ENCODE measurements at places on chromosomes 2 and 18.

- DNase-seq, result no peak
These were observed 345.7 kb downstream of the CYP26B1 start for GRCh38 chr2:71801969-71802368.

- DNase-seq, result no peak
These were observed 370.3 kb downstream of the SETBP1 start for GRCh38 chr18:45050712-45051601.

DNA sequence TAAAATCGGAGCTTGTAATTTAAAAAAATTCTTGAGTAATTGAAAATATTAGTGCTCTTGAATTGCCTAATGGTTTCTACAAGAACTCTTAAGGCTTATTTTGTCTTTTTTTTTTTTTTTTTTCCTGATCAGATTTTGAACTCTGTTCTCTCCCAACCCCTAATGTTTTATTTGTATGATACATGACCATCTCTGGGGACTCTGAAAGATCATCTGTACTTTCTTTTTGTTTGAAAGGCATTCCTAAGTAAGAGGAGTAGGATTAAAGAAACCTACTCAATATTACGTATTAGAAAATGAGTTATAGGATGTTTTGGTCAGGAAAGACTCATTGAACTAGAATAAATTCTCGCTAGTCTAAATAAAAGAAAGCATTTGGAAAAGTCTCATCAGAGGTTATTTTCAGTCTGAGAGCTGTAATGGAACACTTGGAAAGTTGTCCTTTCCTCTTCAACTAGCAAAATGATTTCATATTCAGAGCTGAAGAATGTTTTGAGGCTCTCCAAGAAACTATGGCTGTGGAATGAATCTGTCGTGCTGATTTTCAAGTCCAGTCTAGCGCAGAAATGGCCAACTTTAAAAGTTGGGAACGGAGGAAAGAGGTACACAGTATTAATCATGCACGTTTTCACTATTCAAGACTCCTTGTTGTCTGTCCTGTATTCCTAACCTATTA lies 182.7 kb downstream of the PRPF40A start:
- DNase-seq, result no peak

DNA sequence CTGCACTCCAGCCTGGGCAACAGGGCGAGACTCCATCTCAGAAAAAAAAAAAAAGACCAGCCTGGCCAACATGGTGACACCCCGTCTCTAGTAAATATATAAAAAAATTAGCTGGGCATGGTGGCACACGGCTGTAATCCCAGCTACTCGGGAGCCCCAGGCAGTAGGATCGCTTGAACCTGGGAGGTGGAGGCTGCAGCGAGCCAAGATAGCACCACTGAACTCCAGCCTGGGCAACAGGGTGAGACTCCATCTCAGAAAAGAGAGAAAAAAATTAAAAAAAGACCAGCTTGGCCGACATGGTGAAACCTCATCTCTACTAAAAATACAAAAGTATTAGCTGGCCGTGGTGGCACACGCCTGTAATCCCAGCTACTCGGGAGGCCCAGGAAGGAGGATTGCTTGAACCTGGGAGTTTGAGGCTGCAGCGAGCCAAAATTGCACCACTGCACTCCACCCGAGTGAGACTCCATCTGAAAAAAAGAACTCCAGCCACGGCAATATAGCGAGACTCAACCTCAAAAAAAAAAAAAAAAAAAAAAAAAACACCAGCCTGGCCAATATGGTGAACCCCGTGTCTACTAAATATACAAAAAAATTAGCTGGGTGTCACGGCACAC lies 346.1 kb upstream of the PLGLB2 start:
- DNase-seq, result no peak

GRCh38 chr2:99900556-99900955 lies 241.8 kb downstream of the AFF3 start:
- DNase-seq, result no peak

GRCh38 chr2:173054466-173054865 lies 21.2 kb upstream of the MAP3K20 start:
- DNase-seq, result no peak

GRCh38 chr2:27496357-27497287 lies at the start of gene GCKR:
GCKR (plus strand) TSS chr2:27496839; CDS start chr2:27496905, 66 bp downstream.
- no peak for DNase-seq

GRCh38 chr2:192245329-192245728 lies 50.6 kb upstream of the TMEFF2 start:
- DNase-seq, result no peak

- no peak for DNase-seq
These were observed 5.3 kb downstream of the FHL2 start for GRCh38 chr2:105393373-105394055.

DNA sequence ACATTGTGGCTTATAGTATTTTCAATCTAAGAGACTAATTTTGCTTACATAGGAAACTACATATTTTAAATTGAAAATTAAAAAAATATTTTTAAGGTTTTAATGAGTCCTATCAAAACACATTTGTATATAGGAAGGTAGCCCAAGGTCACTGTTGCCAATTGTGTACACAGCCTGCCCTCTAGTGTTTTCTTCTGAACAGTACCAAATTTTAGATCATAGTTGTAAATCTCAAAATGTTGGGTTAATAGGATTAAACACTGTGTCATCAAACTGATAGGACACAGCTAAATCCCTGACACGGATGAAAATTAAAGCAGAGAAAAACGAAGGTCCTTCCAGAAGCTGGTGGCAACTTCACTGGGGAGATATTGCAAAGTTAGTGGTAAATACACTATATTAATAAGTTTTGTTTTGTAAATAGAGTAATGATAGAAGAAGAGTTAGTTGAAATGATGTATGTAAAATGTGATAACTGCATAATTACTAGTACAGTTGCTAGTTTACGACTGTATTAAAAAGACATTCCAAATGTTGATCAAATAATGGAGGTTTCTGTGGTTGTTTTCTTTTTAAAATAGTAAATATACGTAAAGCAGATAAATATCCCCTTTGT lies 19.7 kb downstream of the CLUL1 start:
- DNase-seq, result no peak

DNA sequence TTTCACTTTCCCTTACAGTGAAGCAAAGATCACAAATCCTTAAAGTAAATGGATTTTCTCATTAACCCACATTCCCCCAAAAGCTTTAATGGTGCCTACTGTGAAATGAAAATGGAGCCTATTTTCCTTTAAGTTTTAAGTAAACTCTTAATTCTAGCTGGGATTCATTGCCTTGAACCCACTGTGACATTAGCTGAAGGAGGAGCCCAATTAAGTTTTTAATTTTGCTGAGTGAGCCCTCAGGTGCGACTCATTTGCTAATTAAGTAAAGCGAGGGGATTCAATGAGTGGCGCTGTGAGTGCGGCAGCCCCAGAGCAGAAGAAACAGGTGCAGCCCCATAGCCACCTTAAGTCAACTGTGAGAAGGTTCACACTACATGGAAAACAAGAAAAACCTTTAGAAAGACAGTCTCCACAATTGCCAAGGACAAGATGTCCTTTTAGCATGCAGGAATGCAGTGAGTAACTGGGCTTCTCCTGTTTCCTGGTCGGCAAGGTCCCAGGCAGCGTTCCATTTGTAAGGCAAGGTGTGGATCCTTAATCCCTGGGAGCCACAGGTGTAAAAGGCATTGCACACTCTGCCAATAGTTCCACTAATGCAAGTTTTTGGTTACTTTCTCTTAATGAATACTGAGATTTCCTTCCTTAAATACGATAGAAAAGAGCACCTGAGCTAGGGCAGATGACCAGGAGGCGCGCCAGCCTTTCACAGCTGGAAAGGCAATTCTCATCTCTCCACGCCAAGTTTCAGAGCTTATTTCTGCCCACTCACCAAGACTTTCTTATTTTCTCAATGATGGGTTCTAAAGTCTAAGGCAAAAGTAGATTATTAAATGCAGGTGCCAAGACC lies 87.7 kb downstream of the TMEM18 start:
- DNase-seq, result no peak

DNA sequence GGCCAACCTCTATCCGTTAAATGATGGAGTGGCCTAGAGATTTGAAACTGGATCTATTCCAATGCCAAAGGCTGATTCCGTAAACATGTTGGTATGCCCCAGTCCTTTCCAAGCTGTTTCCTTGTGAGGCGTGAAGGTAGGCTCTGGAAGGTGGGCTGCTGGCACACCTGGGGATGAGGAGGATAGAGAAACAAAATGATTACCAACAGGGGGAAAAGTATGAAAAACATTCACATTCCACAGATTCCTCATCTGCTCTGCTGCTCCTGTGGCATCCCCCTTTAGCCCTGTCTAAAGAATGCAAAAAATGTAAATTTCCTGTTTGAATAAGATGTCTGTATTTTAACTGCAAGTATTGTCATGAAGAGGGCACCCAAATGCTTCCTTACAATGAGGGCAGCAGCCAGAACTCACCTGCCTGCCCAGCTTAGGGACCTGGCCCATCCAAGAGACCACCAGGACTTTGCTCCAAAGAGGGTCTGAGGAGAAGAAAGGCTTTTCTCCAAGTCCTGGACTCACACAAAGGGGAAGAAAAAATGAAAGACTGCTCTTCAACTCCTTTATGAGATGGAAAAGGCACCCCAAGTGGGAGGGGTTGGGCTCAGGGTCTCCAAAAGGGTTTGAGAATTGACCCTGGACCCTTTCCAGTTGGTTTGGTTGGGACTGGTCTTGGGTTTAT lies 132.3 kb upstream of the PELI1 start:
- DNase-seq, result no peak

DNA sequence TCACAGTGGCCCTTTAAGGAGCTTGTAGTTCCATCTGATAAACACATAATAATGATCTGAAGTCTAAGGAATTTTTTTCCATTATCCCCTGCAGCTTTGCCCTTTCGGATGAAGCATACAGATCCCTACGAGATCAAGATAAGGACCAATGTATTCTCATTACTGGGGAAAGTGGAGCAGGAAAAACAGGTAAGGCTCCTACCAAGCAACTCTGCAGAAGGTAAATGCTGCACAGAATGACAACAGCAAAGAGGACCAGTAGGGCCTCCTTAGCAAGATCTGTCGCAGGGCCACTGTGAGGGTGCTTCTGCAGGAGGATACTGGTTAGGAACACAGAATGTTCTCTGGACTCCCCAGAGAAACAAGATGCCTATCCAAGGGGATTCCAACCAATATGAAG lies 84.6 kb downstream of the MYO1B start:
- DNase-seq, result no peak

- no peak for DNase-seq
These were observed 4.4 kb upstream of the ALS2 start for GRCh38 chr2:201785135-201785534.

DNA sequence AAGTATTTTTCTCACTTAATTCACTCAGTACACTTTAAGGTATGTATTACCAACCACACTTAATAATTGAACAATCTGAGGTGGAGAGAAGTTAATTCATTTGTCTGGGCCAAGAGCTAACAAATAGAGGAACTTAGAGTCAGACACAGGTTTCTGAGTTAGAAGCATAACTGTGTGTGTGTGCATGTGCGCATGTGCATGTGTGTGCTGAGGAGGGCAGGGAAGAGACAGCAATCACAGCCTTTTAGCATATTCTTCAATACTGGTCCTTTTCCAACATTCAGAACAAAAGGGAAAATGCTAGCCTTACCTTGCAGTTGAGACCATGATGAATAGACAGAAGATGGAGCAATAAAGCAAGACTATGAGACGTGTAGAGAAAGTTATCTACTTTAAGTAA lies 136.2 kb upstream of the ATP5MC3 start:
- no peak for DNase-seq

- DNase-seq, result no peak
These were observed 325.4 kb downstream of the PTPRM start for GRCh38 chr18:7892556-7892955.

DNA sequence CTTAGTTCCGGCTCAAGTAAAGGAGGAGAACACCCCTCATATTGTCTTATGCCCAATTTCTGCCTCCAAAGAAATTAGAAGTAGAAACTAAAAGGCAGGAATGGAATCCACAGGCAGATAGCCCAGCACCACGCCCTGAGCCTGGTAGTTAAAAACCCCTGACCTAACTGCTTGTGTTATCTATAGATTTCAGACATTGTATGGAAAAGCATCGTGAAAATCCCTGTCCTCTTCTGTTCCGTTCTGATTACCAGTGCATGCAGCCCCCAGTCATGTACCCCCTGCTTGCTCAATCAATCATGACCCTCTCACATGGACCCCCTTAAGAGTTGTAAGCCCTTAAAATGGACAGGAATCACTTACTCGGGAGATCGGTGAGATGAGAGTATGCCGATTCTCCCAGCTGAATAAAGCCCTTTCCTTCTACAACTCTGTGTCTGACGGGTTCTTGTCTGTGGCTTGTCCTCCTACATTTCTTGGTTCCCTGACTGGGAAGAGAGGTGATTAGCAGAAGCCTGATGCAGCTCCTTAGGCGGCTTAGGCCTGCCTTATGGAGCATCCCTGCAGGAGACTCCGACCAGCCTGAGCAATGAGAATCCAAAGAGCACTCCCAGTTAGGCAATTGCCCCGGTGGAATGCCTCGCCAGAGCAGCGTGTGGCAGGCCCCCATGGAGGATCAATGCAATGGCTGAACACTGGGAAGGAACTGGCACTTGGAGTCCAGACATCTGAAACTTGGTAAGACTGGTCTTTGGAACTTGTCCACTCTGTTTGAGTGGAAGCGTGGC lies 362.6 kb upstream of the TCF4 start:
- DNase-seq, result no peak

DNA sequence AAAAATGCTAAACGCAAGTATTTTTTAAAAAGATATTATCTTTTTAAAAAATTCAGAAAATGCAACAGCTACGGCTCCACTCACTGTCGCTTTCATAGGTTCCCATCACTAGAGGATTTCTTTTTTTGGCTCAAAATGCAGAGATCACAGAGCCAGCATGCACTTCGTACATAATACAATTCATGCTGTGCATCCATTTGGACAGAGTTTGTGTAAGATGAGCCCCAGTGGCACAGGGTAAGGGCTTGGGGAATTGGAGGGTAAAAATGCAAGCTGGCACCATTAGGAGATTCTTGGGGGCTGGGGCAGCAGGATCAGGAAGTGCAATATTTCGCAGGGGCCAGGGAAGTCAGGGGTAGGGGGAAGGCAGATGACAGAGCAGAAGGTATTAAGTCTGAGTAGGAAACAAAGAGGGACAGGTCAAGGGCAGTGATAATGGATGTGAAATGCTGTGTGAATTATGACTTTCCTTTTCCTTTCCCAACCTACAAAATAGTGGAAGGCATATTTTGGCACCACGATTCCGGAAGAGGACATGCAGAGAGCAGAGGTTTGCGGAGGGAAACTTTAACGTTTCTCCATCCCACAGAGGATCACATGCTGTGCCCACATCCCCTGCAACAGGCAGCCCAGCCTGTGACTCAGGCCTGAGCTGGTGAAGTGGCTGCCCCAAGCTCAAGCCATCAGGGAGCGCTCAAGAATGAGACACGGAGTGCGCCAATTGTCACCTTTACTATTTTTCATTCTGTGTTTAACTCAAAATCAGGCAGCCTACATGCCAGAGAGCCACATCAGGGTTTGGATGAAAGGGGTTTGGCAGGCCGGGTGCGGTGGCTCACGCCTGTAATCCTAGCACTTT lies 4.7 kb downstream of the CAPG start:
- DNase-seq, result peak; percentile 48

DNA sequence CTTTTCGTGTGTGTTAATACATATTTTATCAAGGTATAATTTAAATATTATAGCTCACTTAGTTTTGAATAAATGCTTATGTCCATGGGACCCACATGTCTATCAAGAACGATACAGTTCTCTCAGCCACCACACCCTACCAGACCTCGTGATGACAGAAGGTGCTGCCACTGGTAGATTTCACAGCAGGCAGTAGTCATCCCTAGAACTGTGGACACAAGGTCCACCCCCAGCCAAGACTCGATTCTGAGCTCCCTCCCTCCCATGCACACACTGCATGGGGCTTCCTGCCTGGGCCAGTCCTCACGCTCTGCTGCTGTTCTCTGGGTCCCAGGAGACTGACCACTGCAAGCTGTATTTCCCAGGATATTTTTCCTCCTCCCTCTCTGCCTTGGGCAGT lies 26.5 kb upstream of the CREB1 start:
- DNase-seq, result no peak
